ENCODE measurements at places on chromosomes 16 and 17.
A peak's percentile ranks its signal among the peaks of the same experiment; 100 is the strongest.

- DNase-seq, result no peak
These were observed 73.1 kb upstream of the MAF start for GRCh38 chr16:79673635-79674034.

DNA sequence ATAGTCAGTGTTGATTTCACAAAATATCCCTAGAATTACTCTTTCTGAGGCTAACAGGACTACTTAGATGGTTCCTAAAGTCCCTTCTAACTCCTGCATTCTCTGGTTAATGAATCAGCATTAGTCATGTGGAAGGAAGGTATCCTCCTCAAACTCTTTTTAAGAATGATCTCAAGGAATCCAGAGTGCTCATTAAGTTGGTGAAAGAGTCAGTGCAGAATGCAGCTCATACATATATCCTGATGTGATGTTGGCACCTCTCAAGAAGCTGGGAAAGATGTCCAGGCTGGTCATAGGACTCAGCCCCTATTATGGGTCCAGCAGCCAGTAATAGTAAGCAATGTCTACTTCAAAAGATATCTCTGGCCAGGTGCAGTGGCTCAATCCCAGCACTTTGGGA is 65.5 kb downstream of the PIGL start:
- DNase-seq, result no peak

GRCh38 chr17:82230609-82231311 is 1.9 kb downstream of the SLC16A3 start:
- peak; percentile 59 for DNase-seq

GRCh38 chr17:12457493-12457892 is 208.2 kb upstream of the MYOCD start:
- no peak for DNase-seq

- no peak for DNase-seq
These were observed 9.4 kb downstream of the C17orf100 start for GRCh38 chr17:6660805-6661463.
